Lower lobe of right lung (tissue), 2 donors: ENCODE measurements at places on chromosomes 7 and 10. TPM values are rescaled to one million over a fixed set of nuclear protein-coding genes. Genes with fewer than 3 reads are reported as not detected.

GRCh38 chr7:23335136-23335535 is 36.0 kb downstream of the MALSU1 start:
- H3K27me3 ChIP-seq, result no peaks in the 10 kb centered on the region
- no peak for DNase-seq
- H3K4me3 ChIP-seq, result no peak overlapping the region
- peaks cover 44% of the 10 kb centered on the region for H3K4me1 ChIP-seq

GRCh38 chr10:96681524-96681923 is 38.8 kb downstream of the PIK3AP1 start:
- DNase-seq, result no peak
- no peak overlapping the region for H3K4me3 ChIP-seq
- no peak overlapping the region for H3K27ac ChIP-seq
- H3K27me3 ChIP-seq, result no peaks in the 10 kb centered on the region
- peaks cover 12% of the 10 kb centered on the region for H3K4me1 ChIP-seq
- H3K36me3 ChIP-seq, result no peaks in the 10 kb centered on the region

DNA sequence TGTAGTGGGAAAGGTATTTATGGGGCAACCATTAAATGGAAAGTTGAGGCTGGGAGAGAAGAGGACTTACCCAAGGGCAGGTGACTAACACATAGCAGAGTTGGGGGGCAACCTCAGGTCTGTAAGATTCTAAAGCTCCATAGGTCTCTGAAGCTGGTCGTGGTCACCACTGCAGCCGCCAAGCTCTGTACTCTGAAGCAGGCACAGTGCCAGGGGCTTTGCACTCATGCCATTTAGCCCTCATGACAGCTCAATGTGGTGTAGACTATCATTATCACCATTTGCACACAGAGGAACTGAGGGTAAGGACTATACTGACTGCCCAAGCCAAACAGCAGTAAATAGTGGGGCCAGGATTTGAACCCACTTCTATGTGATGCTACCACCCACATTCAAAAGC is 32.5 kb upstream of the TMEM273 start:
- H3K27ac ChIP-seq, result no peak overlapping the region
- H3K4me3 ChIP-seq, result no peak overlapping the region
- H3K36me3 ChIP-seq, result no peaks in the 10 kb centered on the region
- no peaks in the 10 kb centered on the region for H3K4me1 ChIP-seq
- no peak for DNase-seq
- no peaks in the 10 kb centered on the region for H3K27me3 ChIP-seq

- peaks cover 10% of the 10 kb centered on the region for H3K36me3 ChIP-seq
- H3K27me3 ChIP-seq, result no peaks in the 10 kb centered on the region
- H3K4me3 ChIP-seq, result no peak overlapping the region
- peak overlapping the region; percentile 99 for H3K27ac ChIP-seq
Measured at GRCh38 chr10:80196950-80197315, 8.4 kb downstream of the ANXA11 start.

GRCh38 chr10:72370201-72370722 is 15.5 kb upstream of the DNAJB12 start:
- no peak overlapping the region for H3K4me3 ChIP-seq
- H3K36me3 ChIP-seq, result peaks cover 53% of the 10 kb centered on the region
- no peak overlapping the region for H3K27ac ChIP-seq
- H3K4me1 ChIP-seq, result no peaks in the 10 kb centered on the region
- no peak for DNase-seq

DNA sequence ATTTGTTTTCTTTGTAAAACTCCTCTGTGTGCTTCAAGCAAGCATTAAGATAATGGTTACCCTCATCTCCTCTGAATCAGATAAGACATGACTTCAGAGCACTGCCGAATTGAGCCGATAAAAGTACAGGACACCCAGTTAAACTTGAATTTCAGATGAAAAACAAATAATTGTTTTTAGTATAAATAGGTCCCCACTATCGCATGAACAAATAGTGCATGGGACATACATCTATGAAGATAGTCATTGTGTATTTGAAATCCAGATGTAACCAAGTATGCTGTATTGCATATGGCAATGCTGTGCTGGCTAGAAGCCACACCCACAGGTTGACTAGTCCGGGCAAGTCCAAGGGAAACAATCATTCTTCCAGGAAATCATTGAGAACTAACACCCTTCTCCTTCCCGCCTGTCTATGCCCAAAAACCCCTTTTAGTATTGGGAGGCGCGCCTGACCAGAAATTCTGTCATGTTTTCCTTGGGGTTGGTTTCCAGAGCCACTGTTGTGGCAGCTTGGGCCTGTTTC is 12.6 kb upstream of the FGFR2 start:
- no peak for DNase-seq
- no peak overlapping the region for H3K4me3 ChIP-seq
- no peaks in the 10 kb centered on the region for H3K4me1 ChIP-seq
- H3K27ac ChIP-seq, result no peak overlapping the region
- H3K36me3 ChIP-seq, result no peaks in the 10 kb centered on the region
- peaks cover 14% of the 10 kb centered on the region for H3K27me3 ChIP-seq

- no peak overlapping the region for H3K4me3 ChIP-seq
- no peak for DNase-seq
- no peaks in the 10 kb centered on the region for H3K4me1 ChIP-seq
- peaks cover 1% of the 10 kb centered on the region for H3K27me3 ChIP-seq
- no peaks in the 10 kb centered on the region for H3K36me3 ChIP-seq
Measured at GRCh38 chr7:152931633-152932032, 172.1 kb downstream of the ACTR3B start.

DNA sequence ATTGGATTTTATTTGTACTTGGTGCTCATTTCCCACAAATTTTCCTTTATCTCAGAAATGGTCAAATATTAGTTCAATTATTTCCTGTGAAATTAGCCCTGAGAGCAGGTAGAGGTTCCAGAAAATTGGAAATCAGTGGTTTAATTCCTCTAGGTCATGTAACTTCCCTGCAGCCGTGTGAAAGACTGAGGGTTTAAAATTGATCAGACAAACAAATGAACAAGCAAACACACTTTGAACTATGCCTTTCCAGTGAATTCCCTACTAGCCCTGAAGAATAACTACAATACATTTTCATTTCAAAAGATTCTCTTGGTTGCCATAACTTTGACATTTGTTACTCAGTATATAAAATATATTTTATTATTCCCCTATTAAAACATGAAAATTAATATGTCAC is 1116.7 kb downstream of the REEP3 start:
- H3K27me3 ChIP-seq, result no peaks in the 10 kb centered on the region
- DNase-seq, result no peak
- no peaks in the 10 kb centered on the region for H3K4me1 ChIP-seq

- no peaks in the 10 kb centered on the region for H3K36me3 ChIP-seq
- no peaks in the 10 kb centered on the region for H3K27me3 ChIP-seq
- no peak overlapping the region for H3K27ac ChIP-seq
- H3K4me3 ChIP-seq, result no peak overlapping the region
- no peak for DNase-seq
Measured at GRCh38 chr10:19578571-19578970, 237.7 kb upstream of the PLXDC2 start.

DNA sequence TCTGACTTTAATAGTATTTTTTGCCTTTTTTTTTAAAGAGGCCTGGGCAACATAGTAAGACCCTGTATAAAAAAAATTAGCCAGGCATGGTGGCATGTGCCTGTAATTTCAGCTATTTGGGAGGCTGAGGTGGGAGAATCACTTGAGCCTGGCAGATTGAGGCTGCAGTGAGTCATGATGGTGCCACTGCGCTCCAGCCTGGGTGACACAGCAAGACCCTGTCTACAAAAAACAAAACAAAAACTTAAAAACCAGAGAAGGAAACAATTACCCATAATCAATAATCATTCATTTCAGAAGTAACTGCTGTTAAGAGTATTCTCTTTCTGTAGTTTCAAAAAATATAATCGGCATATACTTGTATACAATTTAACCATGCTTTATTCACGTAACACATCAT is 28.0 kb downstream of the VPS26A start:
- no peak overlapping the region for H3K4me3 ChIP-seq
- peaks cover 2% of the 10 kb centered on the region for H3K36me3 ChIP-seq
- H3K27me3 ChIP-seq, result no peaks in the 10 kb centered on the region
- no peak for DNase-seq

- no peaks in the 10 kb centered on the region for H3K27me3 ChIP-seq
- no peaks in the 10 kb centered on the region for H3K36me3 ChIP-seq
- no peak overlapping the region for H3K27ac ChIP-seq
- DNase-seq, result no peak
- no peaks in the 10 kb centered on the region for H3K4me1 ChIP-seq
- no peak overlapping the region for H3K4me3 ChIP-seq
Measured at GRCh38 chr10:60172363-60172990, 217.2 kb downstream of the ANK3 start.

DNA sequence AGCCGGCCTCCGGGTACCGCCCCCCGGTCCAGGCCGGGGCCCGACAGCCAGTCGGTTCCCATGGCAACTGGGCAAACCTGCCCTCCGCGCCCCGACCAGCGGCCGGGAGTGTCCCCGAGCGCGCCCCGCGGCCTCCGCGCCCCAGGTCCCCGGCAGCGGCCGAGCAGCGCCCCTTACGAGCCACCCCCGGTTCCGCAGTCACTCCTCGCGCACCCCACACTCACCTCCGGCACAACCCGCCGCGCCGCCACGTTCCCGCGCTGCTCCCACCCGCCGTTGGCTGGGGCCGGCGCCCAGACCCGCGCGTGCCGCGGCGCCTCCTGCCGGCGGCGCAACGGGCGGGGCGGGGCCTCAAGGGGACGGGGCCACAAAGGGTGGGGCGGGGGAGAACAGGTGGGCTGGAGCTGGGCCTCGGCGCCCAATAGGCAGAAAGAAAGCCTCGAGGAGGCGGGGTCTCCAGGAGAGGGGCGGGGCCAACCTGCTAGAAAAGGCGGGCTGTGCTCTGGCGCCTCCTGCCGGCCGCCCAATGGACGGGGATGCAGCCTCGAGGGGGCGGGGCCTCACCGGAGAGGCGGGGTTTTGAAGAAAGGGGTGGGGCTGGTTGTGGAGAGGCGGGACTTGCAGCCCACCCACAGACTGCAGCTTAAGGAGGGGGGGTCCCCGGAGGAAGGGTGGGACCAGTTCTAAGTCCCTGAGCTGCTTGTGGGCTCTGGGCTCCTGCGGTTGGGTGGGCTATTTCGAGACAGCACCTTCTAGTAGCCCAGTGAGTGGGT is at the start of gene RADIL:
TSS of gene RADIL (minus strand) at position 345 of the 773 bp plus-strand sequence. CDS start 5,577 bp downstream, outside the sequence.
- H3K27me3 ChIP-seq, result no peaks in the 10 kb centered on the region
- DNase-seq, result peak; percentile 94
- peaks cover 29% of the 10 kb centered on the region for H3K4me1 ChIP-seq
- H3K36me3 ChIP-seq, result no peaks in the 10 kb centered on the region

DNA sequence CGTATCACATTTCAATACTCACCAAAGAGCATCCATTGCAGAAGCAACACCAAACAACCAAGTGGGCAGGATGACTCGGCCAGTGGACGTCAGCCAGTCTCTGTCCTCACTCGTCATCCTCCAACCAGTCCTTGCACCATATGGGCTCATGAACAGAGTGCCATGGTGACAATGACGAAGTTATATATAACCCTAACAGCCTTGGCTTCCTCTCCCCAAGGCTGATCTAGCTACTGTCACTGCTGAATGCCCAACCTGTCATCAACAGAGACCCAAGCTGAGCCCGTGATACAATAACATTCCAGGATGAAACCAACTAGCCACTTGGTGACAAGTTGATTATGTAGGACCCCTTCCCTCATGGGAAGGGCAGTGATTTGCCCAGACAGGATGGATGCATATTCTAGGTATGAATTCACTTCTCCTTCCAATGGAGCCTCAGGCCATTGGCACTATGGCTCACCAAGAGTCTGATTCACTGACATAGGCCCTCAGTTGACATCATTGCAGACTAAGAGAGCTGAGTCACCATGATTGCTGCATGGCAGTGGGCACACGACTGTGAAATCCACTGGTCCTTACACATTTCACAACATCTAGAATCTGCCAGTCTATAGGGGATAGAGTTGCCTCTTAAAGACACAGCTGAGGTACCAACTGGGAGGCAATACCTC is 26.3 kb upstream of the PPIF start:
- DNase-seq, result peak; percentile 39
- no peak overlapping the region for H3K4me3 ChIP-seq
- no peaks in the 10 kb centered on the region for H3K36me3 ChIP-seq
- H3K27me3 ChIP-seq, result no peaks in the 10 kb centered on the region
- H3K4me1 ChIP-seq, result peaks cover 32% of the 10 kb centered on the region

DNA sequence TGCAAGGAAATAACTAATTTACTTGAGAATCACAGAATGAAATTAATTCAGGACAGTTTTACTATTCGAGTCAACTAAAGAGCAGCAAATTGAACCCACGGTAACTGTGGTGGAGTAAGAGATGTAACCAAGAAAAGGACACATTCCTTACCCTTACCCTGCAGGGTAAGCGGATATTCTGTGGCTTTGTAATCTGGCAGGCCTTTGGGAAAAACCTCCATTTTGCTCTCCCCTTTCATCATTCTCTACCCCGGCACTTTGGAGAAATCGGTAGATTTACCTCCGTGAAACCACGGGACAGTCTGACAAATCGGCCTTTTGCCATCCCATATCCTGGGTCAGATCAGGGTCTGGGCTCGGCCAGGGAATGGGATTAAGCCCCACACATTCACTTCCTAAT is 18.4 kb downstream of the RCC1L start:
- H3K27me3 ChIP-seq, result no peaks in the 10 kb centered on the region
- DNase-seq, result no peak
- H3K36me3 ChIP-seq, result peaks cover 95% of the 10 kb centered on the region
- H3K27ac ChIP-seq, result peak overlapping the region; percentile 43
- H3K4me1 ChIP-seq, result no peaks in the 10 kb centered on the region

GRCh38 chr10:114973997-114974396 is 36.0 kb downstream of the TRUB1 start:
- no peaks in the 10 kb centered on the region for H3K4me1 ChIP-seq
- no peak overlapping the region for H3K4me3 ChIP-seq
- no peaks in the 10 kb centered on the region for H3K27me3 ChIP-seq

DNA sequence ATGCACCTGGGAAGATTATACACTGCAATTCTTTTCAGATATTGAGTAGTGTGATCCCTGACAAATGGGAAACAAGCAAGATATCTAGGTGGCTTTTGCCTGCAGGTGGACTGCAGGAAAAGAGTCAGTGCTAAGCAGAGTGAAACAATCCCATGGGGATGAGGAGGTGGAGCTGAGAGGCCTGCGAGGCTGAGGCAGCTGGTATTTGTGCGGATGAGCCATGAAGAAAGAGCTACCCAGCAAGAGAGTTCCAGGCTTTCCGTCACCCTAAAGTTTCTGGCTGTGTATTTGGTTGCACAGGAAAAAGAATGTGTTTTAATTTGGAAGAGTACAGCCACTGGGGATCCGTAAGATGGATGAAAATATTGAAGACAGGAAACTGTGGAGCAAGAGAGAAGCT is 714.1 kb upstream of the COBL start:
- H3K36me3 ChIP-seq, result no peaks in the 10 kb centered on the region
- H3K4me3 ChIP-seq, result no peak overlapping the region
- DNase-seq, result no peak
- H3K4me1 ChIP-seq, result no peaks in the 10 kb centered on the region
- H3K27ac ChIP-seq, result no peak overlapping the region
- H3K27me3 ChIP-seq, result no peaks in the 10 kb centered on the region

DNA sequence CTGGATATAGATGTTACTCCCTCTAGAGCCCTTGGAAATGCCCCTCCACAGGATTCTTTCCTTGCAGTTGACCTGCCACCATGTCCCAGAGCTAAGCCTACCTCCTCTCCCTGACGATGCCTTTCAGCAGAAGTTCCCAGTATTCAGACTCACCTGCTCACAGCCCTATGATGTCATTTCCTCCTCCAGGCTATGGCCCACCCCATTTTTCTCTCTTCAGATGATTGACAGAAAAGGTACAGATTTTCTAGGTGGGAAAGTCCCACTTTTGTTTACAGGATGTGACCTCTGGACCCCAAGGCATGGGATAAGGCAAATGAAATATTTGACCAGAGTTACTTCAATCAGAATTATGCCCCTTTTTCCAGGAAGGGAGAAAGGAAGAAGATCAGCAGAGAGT is 280.2 kb upstream of the PHYHIPL start:
- H3K4me3 ChIP-seq, result no peak overlapping the region
- no peak for DNase-seq
- H3K36me3 ChIP-seq, result no peaks in the 10 kb centered on the region
- H3K27ac ChIP-seq, result no peak overlapping the region

The COL13A1 gene
- 9.2 TPM for total RNA-seq

The LRIT1 gene
- not detected for total RNA-seq

The COMMD3 gene
- 51.0 TPM for total RNA-seq

The TEX36 gene
- total RNA-seq, result not detected

The FLNC gene
- 11.7 TPM for total RNA-seq

The GPR22 gene
- not detected for total RNA-seq
